ENCODE measurements at places on chromosomes 13 and 19.

- DNase-seq, result no peak
These were observed 71.8 kb downstream of the STARD13 start for GRCh38 chr13:33213797-33214196.

- DNase-seq, result peak; percentile 73
These were observed 5.5 kb downstream of the CCDC124 start for GRCh38 chr19:17938092-17938845.

GRCh38 chr19:20313894-20314293 lies 146.9 kb downstream of the ZNF486 start:
- no peak for DNase-seq

- no peak for DNase-seq
These were observed 16.8 kb downstream of the CLEC11A start for GRCh38 chr19:50739914-50740426.

DNA sequence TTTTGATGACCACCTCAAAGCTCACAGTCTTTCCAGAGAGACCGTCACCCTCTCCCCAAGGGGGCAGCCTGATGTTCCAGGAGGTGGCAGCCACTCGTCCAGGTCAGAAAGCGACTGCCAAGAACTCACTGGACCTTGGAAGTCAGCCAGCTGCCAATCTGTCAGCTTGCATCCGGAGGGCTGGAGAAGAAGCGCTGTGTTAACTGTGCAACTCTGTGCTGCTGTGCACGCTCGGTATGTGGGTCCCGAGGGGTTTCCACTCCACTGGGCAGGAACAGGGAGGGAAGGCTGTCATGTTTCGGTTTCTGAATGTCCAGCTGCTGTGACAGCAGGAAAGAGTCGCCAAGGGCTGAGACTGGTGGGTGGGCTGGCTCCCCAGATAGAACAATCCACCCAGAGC lies 89.2 kb downstream of the CACNA1A start:
- no peak for DNase-seq

DNA sequence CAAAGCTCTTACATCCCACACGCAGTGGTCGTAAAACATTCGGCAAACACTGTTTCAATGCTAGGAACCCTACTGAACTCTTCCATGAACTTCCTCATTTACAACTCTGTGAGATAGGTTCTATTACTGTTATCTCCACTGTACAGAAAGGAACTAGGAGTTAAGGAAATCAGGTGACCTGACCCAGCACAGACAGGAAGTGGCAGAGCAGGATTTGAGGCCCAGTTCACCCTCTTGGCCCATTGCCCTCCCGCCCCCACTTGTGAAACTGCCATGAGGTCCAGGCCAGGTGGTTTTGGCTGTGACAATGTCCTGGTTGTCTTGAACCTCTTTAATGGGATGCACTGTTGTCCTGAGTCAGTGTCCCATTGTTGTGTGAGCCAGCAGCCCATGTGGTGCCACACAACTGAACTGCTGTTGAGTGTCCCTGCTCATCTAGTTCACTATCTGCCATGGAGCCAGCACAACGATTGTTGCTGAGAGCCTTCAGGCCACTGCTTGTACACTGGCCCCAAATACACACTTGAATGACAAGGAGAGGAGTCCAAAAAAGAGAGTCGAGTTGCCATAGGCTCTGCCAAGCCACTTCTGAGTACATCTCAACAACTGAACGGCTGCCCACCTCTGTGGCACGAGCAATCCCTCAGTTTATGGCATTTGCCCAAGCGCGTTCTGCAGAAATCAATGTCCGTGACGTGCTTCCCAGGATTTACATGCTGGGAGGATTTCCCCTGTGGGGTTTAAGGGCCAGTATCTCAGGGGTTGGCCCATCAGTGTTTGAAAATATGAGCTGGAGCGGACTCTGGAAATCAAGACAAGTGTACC lies 484.6 kb downstream of the TSHZ3 start:
- DNase-seq, result no peak

DNA sequence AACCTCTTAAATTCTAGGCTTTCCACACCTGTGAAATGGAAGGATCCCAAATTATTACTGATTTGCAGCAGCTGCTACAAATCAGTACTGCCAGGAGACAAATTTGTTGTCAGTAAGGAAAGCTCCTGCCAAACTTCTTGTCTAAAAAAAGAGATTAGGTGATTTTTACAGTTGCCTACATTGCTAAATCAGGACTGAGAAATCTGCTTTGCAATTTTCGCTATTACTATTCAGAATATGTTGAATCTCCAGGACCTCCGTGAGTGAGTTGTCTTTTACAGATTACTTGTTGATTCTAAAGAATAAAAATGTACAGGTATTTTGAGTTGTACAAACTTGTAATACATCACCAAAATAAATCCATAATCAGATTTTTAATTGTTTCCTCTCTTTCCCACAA lies 1815.9 kb downstream of the PCDH9 start:
- no peak for DNase-seq

- no peak for DNase-seq
These were observed 2.4 kb downstream of the BLOC1S3 start for GRCh38 chr19:45180936-45181335.

- DNase-seq, result no peak
These were observed 565.7 kb downstream of the EFNB2 start for GRCh38 chr13:105969761-105970160.

GRCh38 chr19:12581100-12581499 lies 29.5 kb downstream of the ZNF490 start:
- no peak for DNase-seq

GRCh38 chr13:44032802-44033201 lies 153.1 kb downstream of the LACC1 start:
- no peak for DNase-seq

DNA sequence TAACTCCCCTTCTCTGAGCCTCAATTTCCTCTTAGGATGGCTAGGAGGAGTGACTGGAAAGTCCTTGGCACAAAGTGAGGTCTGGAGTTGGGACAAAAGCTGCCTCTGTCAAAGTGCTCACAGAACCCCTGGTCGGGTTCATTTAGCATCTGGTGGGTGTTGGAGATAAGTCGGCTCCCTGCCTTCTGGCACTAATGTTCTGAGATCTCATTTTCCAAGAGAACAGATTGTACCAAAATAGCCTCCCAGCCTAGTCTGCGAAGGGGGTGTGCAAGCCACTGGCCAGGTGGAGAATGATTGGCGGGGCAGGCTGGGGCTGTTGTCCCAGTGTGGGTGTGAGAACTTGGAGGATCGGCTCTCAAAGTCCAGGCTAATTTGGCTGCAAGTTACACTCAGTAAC lies 20.7 kb upstream of the NWD1 start:
- no peak for DNase-seq

DNA sequence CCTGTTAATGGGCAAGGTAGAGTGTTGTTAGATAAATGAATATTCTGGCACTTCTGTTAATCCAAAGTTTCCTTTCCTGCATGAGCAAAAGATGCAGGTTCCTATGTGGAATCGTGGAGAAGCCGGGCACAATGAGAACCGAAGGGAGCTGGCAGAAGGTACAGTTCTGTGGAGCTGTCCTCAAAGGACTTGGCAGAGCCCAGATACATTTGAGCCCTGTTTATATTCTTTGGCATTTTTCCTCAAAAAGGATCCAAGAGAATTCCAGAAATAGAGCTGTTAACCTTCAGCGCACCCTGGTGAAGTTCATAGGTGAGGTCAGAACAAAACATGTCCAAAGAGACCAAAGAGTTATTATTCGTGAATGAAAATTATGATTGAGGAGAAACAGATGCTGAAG lies 4.0 kb upstream of the DLEU7 start:
- no peak for DNase-seq

- no peak for DNase-seq
These were observed 433 bp upstream of the ZNF616 start for GRCh38 chr19:52140032-52140710.

- no peak for DNase-seq
These were observed 574.4 kb upstream of the SLC10A2 start for GRCh38 chr13:103640606-103641005.

DNA sequence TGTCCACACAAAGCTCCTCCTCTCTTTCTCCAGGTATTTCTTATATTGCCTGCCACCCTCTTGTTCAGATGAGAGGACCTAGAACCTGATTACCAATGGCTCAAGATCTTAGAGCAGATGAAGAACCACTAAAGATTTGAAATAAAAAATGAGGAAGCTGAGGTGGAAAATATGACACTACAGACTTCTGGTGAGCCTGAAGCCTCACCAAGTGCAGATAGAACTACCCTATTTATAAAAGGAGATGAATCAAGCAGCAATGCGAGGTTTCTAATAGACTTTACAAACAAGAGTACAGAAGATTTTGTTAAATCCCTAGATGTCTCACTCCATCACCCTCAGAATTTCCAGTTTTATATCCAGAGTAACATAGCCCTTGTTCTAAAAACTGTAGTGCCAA lies 345.8 kb downstream of the TBC1D4 start:
- DNase-seq, result no peak

- DNase-seq, result no peak
These were observed 21.8 kb upstream of the SLC7A10 start for GRCh38 chr19:33247441-33247819.

- no peak for DNase-seq
These were observed 310.0 kb downstream of the RBM26 start for GRCh38 chr13:79096099-79096498.

GRCh38 chr13:101325423-101325822 lies 90.9 kb downstream of the NALCN start:
- DNase-seq, result no peak

DNA sequence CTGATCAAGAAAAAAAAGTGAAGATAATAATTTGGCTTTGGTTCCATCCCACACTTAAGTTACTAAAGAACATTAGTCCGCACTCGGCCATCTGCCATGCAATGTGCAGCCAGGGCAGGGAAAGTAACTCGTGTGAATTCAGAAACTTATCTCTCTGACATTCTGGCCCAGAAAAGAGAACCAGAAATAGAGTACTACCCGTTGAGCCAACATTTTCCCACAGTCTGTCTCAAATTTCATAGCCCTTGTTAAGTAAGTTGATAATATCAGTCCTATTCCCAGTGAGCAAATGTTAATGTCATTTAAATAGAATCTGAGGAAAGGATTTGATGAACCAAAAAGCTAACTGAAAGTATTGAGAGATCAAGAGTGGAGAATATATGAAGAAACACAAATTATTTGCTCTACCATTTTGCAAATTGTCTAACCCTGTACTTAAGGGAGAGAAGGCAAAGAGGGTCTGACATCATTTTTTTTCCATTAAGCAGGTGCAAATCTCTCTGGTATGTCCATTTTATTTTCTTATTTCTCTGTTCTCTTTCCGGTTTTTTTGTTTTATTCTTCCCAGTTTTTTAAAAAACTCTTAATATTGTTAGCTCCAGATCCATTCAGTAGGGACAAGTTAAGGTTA lies 156.3 kb downstream of the NDFIP2 start:
- no peak for DNase-seq

DNA sequence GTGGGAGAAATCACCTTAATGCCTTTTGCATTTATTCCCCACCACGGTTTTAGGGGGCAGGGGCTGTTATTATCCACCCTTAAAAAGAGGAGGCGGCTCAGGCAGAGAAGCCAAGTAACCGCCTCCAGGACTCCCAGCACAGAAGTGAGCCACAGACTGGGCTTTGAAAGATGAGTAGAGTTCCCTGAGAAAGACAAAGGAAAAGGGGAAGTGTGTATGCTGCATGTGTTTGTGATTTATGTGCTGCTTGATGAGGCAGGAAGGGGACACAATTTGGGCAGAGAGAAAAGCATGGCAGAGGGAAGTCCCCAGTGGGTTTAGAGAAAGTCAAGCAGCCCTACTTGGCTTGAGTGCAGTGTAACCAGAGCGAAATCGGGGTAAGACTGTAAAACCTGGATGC lies 85.0 kb downstream of the DOCK9 start:
- DNase-seq, result no peak

- no peak for DNase-seq
These were observed 22.1 kb downstream of the MAST3 start for GRCh38 chr19:18119717-18120105.

DNA sequence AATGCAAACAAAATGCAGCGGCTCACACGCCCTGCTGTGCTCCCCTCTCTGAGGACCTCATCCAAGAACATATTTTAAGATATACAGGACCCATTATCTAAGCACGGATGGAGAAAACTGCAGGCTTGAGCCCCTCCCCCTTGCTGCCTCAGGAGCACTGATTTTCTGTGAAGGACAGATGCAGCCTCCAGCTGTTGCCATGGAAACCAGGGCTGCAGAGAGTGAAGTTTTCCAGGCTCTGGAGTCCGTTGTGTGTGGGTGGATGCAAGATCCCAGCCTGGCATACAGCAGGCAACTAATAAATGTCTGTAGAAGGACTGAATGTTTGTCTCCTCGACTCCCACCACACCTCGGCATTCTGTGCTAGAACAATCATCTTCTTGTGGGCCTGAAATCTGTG lies 105.6 kb upstream of the PEG3 start:
- no peak for DNase-seq

GRCh38 chr13:51298812-51299211 lies 40.7 kb upstream of the SERPINE3 start:
- no peak for DNase-seq

DNA sequence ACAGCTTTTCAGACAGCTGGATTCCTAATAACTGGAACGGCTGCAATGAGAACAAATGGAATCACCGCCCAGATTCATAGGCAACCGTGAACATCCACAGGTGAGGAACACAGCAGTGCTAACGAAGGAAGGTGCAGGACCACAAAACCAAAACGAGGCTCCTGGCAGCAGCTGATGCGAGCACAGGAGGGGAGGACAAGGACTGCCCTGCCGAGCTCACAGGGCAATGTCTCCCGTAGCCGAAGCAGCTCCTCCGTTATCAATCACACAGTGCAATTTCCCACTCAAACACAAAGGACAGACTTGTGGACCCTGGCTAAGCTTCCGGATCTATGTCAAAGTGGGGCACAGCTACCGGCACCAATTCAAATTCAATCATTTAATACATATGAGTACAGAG lies 70.6 kb downstream of the STK24 start:
- no peak for DNase-seq

GRCh38 chr13:85729296-85729695 lies 69.9 kb downstream of the SLITRK6 start:
- no peak for DNase-seq

- DNase-seq, result no peak
These were observed 39.2 kb downstream of the ZSWIM4 start for GRCh38 chr19:13834244-13835069.

- no peak for DNase-seq
These were observed 31.6 kb downstream of the DOT1L start for GRCh38 chr19:2195361-2195760.

GRCh38 chr13:31435536-31435935 lies 235.8 kb downstream of the B3GLCT start:
- DNase-seq, result no peak

DNA sequence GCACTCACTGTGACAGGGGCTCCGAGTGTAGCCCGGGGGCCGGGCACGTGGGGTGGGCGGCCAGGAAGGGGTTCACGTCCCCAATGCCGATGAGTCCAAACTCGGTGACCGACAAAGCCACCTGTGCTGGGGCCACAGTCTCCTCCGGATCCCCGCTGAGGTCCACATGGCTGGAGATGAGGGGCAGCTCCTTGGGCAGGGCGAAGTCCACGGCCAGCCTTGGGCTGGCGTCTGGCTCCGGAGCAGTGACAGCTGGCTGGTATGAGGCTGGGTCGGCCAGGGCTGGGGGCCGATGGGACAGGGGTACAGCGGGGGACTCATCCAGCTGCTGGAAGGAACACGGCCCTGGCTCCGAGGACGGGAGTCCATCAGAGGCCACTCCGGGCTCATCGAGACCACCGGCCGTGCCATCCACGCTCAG lies 15.9 kb upstream of the PLPP2 start:
- DNase-seq, result no peak

Measured in stimulated activated CD8-positive, alpha-beta memory T cell treated with anti-CD3 and anti-CD28 coated beads, Interleukin-7, amount 100 ng/mL, for 1 hour (primary cell).